Bronchial smooth muscle cell (primary cell): ENCODE measurements at places on chromosomes 11 and 22. TPM values are rescaled to one million over a fixed set of nuclear protein-coding genes. Genes with fewer than 3 reads are reported as not detected.

The FGF19 gene
- total RNA-seq = not detected in 2 replicates

The TMEM121B gene
- total RNA-seq = 0.09 TPM in 1 of 2 replicates, not detected in the other

The MOV10L1 gene
- 1.1 and 1.5 TPM in 2 replicates for total RNA-seq

The OR52I2 gene
- total RNA-seq = not detected in 2 replicates

The PGA4 gene
- 0.32 and 2.1 TPM in 2 replicates for total RNA-seq

The MYBPC3 gene
- not detected in 2 replicates for total RNA-seq

The NRIP3 gene
- 3.0 and 15.9 TPM in 2 replicates for total RNA-seq

The TMEM132A gene
- total RNA-seq = 9.0 and 10.7 TPM in 2 replicates

The SLC17A6 gene
- not detected in 2 replicates for total RNA-seq

The HPX gene
- 0.63 and 0.77 TPM in 2 replicates for total RNA-seq

The CCDC82 gene
- total RNA-seq = 10.1 and 10.3 TPM in 2 replicates
